T-helper 2 cell (primary cell): ENCODE measurements at places on chromosomes 1 and 21.

- DNase-seq: no peak
These were observed 80.7 kb downstream of the NID1 start for GRCh38 chr1:235984041-235984825.

GRCh38 chr1:31688233-31688918 lies 15.4 kb downstream of the COL16A1 start:
- no peak for DNase-seq

DNA sequence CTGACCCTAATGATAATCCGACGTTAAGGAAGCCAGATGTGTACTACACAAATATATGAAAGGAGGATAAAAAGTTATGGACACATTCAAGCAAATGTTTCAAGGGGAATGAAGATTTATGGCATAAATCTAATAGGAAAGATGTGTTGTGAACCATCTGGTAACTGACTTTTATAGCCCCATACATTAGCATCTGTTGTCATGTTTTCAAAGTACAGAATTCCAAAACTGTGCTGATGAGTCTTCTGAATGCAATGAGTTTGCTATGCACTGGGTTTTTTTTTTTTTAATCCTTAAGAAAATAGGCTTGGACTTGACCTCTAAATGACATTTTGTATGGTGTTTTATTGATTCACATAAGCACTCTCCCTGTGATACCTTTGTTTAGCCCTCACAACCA lies 158.5 kb upstream of the ESRRG start:
- no peak for DNase-seq

- DNase-seq: no peak
These were observed 119.6 kb downstream of the ACTL8 start for GRCh38 chr1:17874710-17875109.

DNA sequence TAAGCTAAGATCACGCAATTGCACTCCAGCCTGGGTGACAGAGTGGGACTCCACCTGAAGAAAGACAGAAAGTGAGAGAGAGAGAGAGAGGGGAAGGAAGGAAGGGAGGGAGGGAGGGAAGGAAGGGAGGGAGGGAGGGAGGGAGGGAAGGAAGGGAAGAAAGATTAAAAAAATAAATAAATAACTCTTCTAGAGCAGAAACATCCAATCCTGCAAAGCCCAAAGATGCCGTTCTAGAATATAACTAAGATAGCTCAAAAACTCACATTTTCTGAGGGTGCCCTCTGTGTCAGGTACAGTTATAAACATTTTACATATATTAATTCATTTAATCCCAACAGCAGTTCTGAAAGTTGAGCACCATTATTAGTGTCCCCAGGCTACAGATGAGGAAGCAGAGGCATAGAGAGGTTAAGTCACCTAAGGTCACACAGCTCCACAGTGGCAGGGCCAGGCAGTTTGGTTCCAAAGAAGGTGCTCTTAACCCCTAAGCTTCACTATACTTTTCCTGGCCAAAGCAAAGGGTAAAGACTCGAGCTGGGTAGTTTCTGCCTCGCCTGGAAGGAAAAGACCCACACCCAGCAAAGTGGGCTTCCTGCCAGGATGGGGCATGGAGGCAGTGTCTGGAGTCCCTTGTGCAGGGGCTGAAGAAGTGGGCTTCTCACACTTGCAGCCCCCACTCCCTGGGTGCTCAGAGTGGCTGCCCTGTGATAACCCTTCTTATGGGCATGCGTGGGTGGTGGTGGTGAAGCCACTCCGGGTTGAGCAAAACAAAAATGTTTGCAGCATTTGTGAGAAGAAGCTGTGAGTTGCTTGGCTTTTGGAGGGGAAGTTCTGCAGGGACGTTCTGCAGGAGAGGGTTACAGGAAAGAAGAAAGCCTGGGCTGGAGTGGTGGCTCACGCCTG lies 7.9 kb upstream of the PIK3CD start:
- DNase-seq: peak; percentile 31

DNA sequence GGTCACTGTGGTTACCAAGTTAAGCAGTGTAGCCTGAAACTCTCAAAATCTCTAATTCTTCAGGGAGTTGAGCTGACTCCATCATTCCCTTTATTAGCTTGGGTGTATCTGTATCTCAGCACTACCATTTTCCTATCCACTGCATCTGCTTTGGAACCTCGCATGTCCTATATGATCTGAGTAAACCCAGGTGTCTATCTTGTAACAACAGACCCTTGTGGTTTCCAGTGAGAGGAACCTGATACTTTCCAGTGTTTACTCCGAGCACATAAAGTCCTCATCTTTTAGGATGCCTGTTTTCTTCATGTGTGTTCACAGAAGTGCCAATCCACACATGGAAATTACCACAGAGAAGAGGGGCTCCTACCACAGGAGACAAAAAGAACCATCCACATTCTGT lies 650.4 kb downstream of the LMO4 start:
- no peak for DNase-seq

DNA sequence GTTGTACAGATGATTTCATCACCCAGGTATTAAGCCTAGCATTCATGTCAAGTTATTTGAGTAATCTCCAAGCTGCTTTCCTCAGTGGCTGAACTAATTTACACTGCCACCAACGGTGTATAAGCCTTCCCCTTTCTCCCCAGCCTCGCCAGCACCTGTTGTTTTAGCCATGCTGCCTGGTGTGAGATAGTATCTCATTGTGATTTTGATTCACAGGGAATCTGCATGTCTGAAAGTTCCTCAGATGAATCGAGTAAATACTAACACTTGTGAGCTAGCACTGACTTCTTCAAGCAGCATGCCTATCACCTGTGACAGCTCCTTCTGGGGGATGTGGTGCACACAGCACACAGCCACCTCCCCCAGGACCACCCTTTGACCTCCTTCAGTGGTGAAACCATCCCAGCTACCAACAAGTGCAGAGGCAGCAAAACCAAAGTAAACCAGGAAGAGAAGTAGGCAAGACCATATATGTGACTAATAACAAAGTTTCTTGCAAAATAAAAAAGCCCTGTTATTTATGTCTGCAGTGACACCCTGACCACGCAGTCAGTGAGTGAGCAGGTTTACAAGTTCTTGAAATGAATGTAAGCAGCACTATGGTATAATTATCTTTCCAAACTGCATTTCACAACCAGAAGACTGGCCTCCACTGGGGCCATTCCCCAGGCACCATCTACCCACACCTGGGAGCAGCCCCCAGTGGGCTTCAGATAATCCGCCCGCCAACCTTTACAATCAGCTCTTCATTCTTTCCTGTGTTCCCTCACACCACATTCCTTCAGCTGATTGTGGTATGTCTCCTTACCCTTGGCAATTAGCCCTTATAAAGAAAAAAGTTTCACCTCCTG lies 173.8 kb downstream of the ETS2 start:
- no peak for DNase-seq

GRCh38 chr1:10050611-10051010 lies 17.9 kb downstream of the UBE4B start:
- DNase-seq: no peak
